Ureter (tissue), 1 donor: ENCODE measurements at places on chromosomes 2 and 18. TPM values are rescaled to one million over a fixed set of nuclear protein-coding genes. Genes with fewer than 3 reads are reported as not detected.

DNA sequence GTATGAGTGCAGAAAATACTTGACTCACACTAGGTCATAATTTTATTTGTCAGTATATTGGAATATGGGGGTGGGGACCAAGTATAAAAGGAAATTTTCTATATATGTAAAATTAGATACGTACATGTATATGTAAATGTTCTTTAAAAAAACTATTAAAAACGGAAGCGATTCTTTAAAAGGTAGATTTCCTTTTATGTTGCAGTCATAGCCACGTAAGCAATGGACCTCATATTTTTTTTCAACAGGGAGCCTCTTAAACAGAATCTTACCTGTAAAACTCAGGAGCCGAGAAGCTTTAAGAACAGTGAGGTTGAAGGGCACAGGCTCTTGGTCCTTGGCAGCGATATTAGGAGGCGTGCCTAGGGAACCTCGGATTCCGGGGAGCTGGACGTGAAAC, 3.3 kb downstream of the RHBDD1 start:
- DNase-seq = no peak

DNA sequence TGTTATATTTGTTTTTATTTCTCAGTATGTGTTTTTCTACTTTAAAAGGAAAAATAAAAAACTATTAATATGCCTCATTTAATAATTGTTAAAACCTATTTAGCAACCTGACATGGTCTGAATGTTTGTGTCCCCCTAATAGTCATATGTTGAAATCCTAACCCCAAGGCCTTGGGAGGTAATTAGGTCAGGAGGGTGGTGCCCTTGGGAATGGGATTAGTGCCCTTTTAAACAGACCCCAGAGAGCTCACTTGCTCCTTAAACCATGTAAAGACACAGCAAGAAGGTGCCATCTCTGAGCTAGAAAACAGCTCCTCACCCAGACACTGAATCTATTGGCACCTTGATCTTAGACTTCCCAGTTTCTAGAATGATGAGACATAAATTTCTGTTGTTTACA, 71.8 kb downstream of the CHST9 start:
- no peak for DNase-seq

DNA sequence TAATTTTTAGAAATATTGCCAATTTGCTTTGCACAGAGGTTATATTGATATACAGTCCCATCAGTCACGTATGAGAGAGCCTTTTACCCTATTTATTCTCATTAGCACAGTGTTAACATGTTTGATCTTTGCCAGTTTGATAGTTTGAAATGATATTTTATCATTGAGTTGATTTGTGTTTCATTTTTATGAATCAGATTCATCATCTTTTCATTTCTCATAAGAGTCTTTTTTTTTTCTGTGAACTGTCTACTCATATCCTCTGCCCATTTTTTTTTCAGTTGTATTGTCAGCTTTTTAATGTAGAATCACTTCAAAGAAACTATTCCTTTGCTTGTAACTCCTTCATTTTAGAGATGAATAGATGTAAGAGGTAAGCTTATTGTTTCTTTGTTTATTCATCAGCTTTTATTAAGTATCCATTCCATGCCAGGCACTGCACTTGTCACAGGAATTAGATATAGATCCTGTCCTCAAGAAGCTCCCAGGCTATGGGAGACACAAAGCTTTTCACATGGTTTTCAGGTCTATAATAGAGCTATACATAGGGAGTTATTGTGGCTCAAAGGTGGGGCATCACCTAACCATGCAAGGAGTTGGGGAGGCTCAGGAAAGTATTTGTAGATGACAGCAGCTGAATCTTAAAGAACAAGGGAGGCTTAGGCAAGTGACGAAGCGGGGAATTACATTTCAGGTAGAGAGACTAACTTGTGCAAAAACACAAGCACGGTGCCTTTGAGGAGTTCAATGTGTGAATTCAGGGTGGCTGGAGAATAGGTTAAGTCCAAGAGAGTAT, 42.1 kb downstream of the CD28 start:
- no peak for DNase-seq

GRCh38 chr2:169361706-169362117, 622 bp downstream of the LRP2 start:
- no peak for DNase-seq

- no peak for DNase-seq
Measured at GRCh38 chr18:9029131-9029530, 73.4 kb upstream of the NDUFV2 start.

DNA sequence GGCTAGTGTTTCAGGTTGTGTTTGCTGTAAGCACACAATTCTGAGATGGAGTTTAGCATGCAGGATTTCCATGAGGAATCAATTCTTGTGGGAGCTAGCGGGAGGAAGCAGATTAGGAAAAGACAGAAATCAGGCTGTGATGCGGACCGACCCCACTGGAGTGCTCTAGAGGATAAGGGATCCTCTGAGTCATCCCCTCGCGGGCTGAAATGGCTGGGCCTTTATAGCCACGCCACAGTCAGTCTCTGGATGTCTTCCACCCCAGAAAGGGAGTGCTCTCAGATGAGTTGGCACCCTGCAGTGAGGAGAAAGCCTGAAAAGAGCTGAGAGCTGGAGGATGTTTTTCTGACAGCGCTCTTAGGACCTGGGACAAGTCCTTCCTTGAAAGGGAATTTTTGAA, 102.4 kb downstream of the GALNT3 start:
- no peak for DNase-seq

GRCh38 chr2:88746929-88747490, 55.5 kb downstream of the RPIA start:
- no peak for DNase-seq

DNA sequence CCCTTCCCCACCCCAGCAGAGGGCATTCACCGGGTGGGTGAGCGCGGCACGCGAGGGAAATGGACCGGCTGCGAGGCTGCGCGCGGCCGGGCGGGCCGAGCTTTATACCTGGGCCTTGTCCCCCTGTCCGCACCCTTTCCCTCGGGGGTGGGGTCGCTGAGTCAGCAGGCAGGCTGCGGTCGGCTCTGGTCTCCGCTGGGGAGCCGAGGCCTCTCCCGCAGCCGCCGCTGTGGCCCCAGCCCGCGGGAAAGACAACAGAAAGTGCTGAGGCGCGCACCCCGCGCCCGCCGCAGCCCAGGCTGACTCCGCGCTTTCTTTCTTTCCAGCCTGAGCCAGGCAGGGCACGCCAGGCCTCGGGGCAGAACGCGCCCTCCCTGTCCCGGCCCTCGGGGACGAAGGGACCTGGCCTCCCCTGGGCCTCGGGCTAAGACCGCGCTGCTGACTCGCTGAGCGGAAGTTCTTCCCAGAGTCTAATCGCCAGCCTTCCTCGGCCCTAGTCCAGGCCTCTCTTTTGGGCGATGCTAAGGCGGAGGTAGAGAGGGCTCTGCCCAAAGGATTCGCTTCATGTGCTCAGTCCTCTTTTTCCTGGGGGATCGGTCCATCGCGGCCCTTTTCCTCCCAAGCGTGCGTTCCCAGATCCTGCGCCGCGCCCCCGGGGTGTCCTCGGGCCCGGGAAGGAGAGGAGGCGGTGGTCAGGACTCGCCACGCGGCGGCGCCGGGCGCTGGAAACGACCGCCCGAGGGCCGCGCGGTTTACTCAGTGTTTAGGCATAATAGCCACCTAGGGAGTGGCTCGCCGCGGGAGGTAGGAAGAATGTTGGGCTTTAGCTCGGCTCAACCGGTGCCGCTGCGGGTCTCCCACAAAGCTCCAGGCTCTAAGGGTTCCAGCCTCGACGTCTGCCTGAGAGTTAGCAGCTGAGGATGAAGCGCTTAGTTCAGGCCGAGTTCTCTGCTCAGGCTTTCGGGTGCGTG, at the start of gene CRYBA2:
Gene CRYBA2, minus strand, starts transcription at position 78 of the 971 bp plus-strand sequence. CDS start 246 bp downstream, outside the sequence.
- DNase-seq = no peak

DNA sequence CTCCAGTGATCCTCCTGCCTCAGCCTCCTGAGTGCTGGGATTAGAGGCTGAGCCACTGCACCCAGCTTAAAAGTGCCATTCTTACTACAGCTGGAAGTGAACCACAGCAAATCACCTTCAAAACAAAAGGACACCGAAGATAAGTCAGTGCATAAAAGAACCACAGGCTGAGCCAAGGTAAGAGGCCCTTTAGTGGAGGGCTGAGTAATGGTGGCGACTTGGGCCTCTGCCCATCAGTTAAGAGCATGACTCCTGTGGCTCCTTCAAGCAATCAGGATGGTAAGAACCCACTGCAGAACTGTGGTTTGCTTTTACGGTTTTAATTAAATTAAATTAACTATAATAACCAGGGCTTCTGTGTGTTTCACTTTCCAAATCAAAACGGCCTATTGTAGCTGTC, 75.1 kb downstream of the CTAGE1 start:
- DNase-seq = no peak

GRCh38 chr2:71629273-71629672, 175.9 kb downstream of the DYSF start:
- DNase-seq = no peak

- DNase-seq = no peak
Measured at GRCh38 chr2:74148457-74149246, 940 bp upstream of the BOLA3 start.

DNA sequence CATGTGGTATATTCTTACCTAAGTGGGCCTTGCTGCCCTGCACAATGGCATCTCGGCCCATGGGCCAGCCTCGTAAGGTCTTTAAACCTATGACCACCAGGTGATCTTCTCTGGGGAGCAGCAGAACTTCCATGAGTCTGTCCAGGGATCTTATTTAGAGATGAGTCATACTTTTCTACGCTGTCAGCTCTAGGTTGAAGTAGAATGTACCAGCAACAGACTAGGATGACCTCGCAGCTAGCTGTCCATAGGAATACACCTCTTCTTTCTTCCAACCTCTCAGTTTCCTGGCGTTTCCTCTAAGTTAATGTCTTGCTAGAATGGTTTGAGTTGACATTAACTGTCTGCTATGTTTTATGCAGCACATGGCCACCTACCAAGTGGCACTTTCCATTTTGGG, 15.6 kb upstream of the CXCR4 start:
- no peak for DNase-seq

GRCh38 chr2:108633409-108633808, 85.9 kb upstream of the RANBP2 start:
- DNase-seq = no peak

- DNase-seq = no peak
Measured at GRCh38 chr2:217988840-217989204, 14.0 kb downstream of the TNS1 start.

GRCh38 chr18:26656431-26656943, 108.1 kb upstream of the KCTD1 start:
- no peak for DNase-seq

DNA sequence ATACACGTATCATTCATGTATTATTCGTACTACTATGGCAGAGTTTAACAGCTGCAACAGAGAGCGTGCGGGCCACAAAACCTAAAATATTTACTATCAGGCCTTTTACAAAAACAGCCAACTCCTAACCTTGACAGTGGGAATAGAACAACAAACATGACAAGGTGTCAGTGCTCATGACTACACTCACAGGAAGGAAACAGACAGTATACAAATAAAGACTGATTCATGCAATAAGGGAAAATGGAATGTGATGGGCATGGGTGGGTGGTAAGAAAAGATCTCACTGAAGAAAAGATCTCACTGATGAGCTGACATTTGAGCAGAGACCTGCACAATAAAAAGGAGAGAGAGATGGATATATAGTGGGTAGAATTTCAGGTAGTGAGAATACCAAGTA, 347.8 kb downstream of the ALK start:
- no peak for DNase-seq

- DNase-seq = no peak
Measured at GRCh38 chr2:241225545-241225944, 37.1 kb downstream of the ANO7 start.

The INPP1 gene
- 50.7 TPM for total RNA-seq

The MARCHF7 gene
- total RNA-seq = 108 TPM

The STAT4 gene
- total RNA-seq = 5.3 TPM

The M1AP gene
- 1.4 TPM for total RNA-seq

The HOXD8 gene
- total RNA-seq = 41.7 TPM

The FRZB gene
- 11.8 TPM for total RNA-seq

The XDH gene
- total RNA-seq = 6.6 TPM

The RAB27B gene
- 42.1 TPM for total RNA-seq
